ENCODE measurements at places on chromosomes 13 and 19.

GRCh38 chr19:35781650-35782049 is 6.3 kb downstream of the ARHGAP33 start:
- no peak for DNase-seq

- DNase-seq: no peak
These were observed 1700.1 kb upstream of the PRR20A start for GRCh38 chr13:55440465-55441085.

- peak; percentile 76 for DNase-seq
These were observed 1.1 kb downstream of the SHISA2 start for GRCh38 chr13:26050568-26051230.

- no peak for DNase-seq
These were observed 769.9 kb upstream of the SLITRK6 start for GRCh38 chr13:86569119-86569518.

DNA sequence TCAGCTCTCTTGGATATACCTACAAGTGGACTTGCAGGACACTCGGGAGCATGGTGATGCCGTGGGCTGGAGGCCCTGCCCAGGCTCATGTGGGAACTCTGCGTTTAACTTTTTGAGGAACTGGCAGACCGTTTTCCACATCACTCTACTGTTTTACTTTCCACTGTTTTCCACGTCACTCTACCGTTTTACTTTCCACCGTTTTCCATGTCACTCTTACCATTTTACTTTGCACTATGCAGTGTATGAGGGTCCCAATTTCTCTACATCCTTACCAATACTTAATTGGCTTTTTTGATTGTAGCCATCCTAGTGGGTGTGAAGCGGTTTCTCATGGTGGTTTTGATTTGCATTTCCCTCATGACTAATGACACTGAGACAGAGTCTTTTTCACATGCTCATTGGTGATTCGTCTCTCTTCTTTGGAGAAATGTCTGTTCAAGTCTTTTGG is 40.5 kb downstream of the GATAD2A start:
- DNase-seq: no peak

GRCh38 chr13:94154367-94154766 is 325.1 kb downstream of the DCT start:
- no peak for DNase-seq

DNA sequence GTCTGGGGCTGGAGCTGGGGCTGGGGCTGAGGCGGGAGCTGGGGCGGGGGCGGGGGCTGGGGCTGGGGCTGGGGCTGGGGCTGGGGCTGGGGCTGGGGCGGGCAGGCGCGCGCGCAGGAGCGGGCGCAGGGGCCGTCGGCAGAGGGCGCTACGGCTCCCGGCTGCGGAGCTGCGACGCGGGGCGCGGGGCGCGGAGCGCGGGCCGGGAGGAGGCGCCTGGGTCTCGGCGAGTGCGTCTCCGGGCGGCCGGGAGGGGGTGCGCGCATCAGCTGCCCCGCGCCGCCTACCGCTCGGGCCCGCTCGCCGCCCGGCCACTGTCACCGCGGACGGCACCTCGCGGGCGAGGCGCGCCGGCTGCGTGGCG is 422 bp upstream of the MTUS2 start:
- DNase-seq: peak; percentile 77

GRCh38 chr13:73072239-73072900 is 13.6 kb downstream of the KLF5 start:
- DNase-seq: no peak

DNA sequence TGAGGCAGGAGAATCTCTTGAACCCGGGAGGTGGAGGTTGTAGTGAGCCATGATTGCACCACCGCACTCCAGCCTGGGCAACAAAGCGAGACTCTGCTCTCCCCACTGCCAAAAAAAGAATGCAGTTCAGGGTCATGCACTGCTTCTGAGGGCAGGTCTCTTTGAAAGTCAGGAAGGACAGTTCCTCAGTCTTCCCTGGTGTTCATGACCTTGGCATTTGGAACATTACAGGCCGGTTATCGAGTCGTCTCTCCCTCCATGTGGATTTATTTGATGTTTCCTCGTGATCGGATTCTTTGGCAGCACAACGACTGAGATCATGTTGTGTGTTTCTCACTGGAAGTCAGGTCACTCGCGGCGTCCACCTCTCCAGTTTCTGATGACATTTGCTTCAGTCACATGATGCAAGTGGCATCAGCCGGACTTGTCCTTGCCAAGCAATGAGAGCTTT is 17.2 kb downstream of the FGF21 start:
- DNase-seq: no peak

GRCh38 chr19:17576758-17577456 is 21.5 kb downstream of the COLGALT1 start:
- DNase-seq: peak; percentile 85

GRCh38 chr19:48926909-48927308 is 6.6 kb upstream of the DHDH start:
- peak; percentile 81 for DNase-seq

DNA sequence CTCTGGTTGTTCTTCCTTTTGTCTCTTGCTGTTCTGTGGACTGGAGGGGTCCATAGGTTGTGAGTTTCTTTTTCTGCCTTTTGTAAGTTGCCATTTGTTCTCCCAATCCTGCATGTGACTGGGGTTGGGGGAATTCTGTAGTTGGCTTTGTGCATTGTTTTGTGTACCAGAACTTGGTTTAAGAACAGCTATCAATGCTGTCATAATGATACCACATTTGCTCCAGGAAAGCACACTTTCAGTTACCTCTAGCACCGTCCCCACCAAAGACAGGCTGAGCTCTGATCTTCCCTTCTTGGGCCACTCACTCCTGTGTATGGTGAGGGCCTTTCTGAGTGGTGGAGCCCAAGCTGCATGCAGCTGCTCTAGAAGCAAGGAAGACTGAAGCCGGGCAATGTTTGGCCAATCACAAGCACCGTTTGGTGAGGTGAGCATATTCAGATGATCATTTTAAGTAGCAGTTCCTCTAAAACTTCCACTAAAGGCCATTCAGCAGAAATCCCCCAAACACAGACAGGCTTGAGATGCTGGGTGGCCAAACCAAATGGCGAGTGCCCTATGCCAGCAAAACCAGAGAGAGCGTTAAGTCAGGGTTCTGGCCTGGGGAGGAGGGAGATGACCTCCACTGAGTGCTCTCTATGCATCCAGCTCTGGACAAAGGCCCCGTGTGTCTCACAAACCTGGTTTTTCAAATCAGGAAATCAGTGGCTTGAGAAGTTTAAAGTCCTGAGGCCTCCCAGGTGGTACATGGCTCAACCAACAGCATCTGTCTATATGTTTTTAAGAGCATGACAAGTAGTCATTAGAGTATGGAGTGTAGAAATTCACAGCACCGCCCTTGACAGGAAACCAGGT is 120.7 kb upstream of the SPATA13 start:
- no peak for DNase-seq

GRCh38 chr13:87677043-87677495 is 5.9 kb downstream of the SLITRK5 start:
- peak; percentile 53 for DNase-seq

DNA sequence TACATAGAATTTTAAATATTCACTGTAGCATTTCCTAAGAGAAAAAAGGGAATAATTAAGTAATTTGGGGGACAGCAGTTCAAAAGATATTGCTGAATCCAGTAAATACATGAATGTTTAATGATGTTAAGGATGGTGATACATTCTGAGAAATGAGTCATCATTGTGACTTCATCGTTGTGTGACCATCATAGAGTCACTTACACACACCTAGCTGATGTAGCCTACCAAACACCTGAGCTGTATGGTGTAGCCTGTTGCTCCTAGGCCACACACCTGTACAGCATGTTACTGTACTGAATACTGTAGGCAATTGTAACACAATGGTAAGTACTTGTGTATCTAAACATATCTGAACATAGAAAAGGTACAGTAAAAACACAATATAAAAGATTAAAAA is 34.8 kb downstream of the ATP7B start:
- no peak for DNase-seq

DNA sequence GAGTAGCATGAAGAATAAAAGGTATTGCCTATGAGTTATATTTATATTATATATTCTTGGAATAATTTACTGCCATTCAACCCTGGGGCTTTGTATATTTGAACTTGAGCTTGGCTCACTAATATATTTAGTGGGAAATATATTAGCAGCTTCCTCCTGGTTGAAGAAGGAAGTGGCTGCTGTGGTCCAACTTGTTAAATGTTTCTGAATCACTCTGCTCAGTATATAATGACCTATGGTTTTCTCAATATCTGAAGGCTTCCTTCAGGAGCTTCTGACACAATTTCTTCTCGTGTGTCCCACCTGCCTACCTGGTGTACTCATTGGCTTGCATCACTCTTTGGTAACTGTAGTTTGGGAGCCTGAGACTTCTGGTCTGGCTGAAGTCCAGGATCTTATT is 646.4 kb downstream of the TBC1D4 start:
- no peak for DNase-seq

- no peak for DNase-seq
These were observed 48.6 kb upstream of the SHKBP1 start for GRCh38 chr19:40528078-40528477.

- peak; percentile 72 for DNase-seq
These were observed 50.3 kb upstream of the SIN3B start for GRCh38 chr19:16778796-16779411.

DNA sequence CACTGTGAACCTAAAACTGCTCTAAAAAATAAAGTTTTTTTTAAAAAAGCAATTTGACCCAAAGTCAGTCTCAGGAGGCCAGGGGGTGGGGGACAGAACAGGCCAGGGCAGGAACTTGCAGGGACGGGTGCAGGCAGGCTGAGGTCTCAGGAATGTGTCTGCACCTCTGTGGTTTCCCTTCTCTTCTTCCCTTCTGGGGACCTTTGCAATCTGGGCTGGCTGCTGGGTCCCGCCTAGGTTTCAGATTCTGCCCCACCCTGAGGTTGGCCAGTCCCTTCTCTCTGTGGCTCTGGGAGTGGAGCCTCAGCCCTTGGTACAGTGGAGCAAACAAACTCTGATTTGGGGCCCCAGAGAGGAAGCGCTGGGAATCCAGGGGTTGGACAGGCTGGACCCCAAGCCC is 5.3 kb upstream of the F2RL3 start:
- DNase-seq: no peak

GRCh38 chr19:45994456-45994997 is 740 bp upstream of the CCDC61 start:
- DNase-seq: no peak

DNA sequence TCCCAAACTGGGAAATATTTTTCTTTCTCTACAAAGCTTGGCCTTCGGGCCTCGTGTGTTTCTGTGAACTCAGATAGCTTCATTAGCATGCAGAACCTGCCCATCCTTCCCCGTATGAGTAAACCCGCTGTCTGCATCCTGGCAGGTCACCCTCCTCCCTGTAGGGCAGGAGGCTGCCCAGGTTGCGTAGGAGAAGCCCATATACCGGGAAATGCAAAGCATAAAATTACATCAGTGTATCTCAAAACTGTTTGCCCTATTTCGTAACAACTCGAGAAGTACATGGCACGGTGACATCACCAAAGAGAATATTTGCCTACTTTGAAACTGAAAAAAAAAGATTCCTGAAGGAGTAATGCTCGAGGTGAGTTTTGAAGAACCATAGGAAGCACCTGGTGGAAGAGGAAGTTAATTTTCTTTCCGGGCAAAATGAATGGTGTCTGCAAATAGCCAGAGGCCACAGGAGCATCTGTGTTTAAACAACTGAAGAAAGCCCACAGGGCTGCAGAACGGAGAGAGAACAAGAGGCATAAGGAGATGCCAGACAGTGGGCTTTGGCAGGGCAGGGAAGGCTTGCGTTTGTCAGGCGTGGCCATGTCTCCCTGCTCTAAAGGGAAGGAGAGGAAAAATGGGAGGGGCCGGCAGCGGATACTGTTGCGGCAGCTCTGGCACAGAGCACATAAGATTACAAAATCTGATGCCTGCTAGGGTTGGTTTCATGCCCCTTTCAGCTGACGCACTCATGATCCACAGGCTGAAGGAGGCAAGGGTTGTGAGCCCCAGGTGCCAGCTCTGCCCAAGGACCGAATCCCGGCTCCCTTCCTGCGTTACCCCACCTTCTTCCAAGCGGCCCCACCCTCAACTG is 81.4 kb downstream of the IRS2 start:
- peak; percentile 86 for DNase-seq

GRCh38 chr19:47446534-47447469 is 24.9 kb downstream of the SLC8A2 start:
- DNase-seq: peak; percentile 81

DNA sequence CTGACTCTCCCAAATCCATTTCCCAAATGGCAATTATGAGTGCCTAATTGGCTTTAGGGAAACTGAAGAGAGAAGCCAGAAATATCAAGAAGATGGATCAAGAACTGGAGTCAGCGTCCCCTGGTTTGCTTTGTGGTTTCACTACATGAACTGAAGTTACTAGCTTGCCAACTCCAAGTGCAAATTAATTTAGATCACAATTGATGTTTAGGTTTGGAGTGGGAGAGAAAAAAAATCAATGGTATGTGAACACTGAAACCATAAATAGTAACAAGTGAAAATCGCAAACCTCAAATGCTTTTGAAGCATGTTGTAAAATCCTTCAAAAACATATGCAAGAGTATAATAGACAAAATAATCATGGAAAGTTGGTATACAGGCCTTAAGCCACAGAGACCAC is 1528.6 kb upstream of the SLC10A2 start:
- no peak for DNase-seq

DNA sequence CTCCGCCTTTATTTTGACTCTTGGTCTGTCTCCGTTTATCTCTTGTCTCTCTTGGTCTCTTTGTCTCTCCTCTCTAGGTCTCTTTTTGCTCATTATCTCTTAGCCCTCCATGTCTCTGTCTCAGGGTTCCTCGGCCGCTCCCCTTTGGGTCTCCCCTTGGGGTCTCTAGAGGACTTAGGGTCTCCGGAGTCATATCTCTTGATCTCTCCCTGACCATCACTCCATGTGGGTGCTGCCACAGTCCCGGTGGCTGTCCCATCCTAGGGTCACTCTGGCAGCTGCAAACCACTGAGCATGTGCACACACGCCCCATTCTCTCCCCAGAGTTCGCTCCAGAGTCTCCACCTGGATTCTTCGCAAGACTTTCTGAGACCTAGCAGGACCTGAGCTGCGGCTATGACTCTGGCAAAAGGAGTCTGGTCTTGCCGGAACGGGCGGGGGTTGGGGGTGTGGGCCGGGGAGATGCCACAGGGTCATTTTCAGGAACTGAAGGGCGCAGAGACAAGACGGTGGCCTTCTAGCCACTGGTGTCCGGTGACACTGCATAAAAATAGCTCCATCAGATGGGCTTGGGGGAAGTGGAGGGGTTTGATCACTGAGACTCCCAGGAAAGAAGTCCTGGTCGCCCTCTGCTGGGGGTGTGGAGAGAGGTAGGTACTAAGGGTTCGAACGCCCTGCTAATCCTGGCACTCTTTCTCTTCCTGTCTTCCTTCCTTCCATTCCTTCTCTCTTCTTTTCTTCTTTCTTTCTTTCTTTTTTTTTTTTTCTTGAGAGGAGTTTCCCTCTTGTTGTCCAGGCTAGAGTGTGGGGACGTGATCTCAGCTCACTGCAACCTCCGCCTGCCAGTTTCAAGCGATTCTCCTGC is 1.2 kb upstream of the KCNA7 start:
- no peak for DNase-seq

- DNase-seq: no peak
These were observed 5.1 kb downstream of the TBCB start for GRCh38 chr19:36120092-36120983.

DNA sequence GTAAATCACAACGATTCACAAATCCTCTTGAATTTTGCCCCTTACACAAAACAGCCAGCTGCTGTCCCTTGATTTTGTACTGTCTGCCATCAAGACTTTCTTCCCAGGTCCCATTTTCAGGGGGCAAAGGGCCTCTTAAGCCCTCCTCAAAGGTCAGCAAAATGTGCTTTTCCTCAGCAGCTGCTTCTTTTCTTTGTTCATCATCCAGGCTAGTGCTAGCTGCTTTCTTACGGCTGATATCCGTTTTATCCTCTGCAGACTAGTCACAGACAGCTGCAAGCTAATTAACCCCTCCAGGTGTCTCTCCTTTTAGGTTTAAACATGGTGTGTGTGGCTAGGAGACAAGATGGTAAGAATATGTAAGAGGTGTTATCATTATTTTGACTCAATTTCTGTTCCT is 90.9 kb downstream of the NALCN start:
- no peak for DNase-seq

Measured in upper lobe of right lung (tissue), 1 donor.